ENCODE measurements at places on chromosomes 6 and 20. TPM values are rescaled to one million over a fixed set of nuclear protein-coding genes. Genes with fewer than 3 reads are reported as not detected.

DNA sequence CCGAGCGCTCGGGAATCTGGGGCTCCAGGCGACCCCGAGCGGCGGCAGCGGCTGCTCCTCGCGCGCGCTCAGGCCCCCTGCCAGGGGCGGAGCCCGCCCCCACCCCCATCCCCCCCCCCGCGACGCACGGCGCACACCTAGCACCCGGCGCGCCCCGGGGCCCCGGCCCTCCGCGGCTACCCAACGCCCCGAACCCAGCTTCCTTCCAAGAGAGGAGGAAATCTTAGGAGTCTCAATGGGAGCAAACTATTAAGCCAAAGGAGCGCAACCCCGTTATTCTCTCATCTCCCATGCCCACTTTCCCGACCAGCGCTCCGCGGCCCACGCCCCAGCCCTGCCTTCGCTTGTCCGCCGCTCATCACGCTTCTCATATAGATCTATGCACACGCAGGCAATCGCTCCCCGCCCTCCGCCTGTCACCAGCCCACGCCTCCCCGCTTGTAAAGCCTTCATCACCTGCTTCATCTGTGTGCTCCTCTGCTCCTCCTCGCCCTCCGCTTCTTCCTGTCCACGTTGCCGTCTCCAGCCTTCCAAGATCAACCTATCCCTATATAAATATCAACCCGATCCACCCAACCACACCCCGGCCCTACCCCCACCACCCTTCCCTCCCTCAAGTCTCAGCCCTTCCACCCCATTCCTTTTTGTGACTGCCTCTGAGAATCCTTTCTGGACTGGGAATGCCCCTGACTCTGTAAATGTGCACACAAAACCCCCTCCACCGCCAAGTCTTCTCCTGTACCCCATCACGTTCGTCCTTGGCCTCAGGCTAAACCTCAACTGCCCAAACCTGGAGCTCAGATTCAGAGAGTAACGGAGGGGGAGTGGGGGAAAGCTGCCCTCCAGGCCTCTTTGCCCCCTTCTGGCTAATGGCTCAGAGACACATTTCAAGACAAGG lies at the start of gene DLK2:
Gene DLK2, minus strand, starts transcription at position 18 of the 898 bp plus-strand sequence. CDS start 723 bp downstream, outside the sequence.
- H3K27ac ChIP-seq: peak within 1 kb of the TSS; percentile 45
- H3K27me3 ChIP-seq: no peaks in the 10 kb centered on the region
- H3K36me3 ChIP-seq: peaks cover 8% of the 10 kb centered on the region
- peak within 1 kb of the TSS; percentile 37 for H3K4me3 ChIP-seq
- peak; percentile 40 for DNase-seq

- DNase-seq: peak; percentile 15
- peaks cover 79% of the 10 kb centered on the region for H3K4me1 ChIP-seq
- peak overlapping the region; percentile 43 for H3K27ac ChIP-seq
- H3K36me3 ChIP-seq: no peaks in the 10 kb centered on the region
Observed at GRCh38 chr6:110878751-110879522, 4.4 kb downstream of the AMD1 start.

DNA sequence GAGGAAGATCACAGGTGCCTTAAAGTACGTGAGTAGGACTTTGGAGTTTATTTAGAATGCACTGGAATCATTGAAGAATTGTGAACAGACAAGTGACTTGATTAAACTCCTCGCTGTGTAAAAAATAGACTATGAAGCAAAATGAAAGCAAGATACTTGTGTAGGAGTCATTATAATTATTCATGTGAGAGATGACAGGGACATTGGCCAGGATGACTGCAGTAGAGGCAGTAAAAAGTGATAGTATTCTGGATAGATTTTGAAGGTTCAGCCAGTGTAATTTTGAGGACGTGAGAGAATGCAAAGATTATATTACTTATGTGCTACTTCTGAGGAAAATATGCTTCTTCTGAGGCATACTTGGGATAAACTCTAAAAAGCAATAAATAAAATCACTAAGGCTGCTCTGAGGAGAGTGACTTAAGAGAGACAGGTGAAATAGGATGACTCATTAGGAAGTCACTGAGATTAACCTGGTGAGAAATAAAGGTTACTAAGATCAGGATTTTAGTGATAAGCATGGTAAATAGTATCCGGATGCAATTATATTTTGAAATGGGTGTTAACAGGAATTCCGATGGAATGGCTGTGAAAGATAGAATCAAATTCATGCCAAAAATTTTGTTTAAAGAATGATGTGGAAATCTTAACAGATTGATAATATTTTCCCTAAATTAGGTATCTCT lies 202.0 kb downstream of the CENPW start:
- no peak for DNase-seq
- H3K27me3 ChIP-seq: no peaks in the 10 kb centered on the region
- no peaks in the 10 kb centered on the region for H3K36me3 ChIP-seq
- no peak overlapping the region for H3K27ac ChIP-seq
- no peak overlapping the region for H3K4me3 ChIP-seq

DNA sequence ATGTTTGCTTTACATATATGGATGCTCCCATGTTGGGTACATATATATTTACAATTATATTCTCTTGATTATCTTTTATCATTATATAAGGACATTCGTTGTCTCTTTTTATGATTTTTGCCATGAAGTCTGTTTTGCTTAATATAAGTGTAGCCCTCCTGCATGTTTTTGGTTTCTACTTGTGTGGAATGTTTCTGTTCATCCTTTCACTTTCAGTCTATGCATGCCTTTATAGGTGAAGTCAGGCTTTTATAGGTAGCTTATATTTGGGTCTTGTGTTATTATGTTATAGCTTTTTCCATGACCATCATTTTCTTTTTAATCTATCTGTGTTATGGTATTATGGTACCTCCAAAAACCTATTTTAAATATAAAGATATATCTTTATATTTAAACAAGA lies 612.5 kb upstream of the HS3ST5 start:
- H3K36me3 ChIP-seq: no peaks in the 10 kb centered on the region
- no peak overlapping the region for H3K4me3 ChIP-seq
- H3K27me3 ChIP-seq: no peaks in the 10 kb centered on the region
- no peak overlapping the region for H3K27ac ChIP-seq
- DNase-seq: no peak
- H3K4me1 ChIP-seq: no peaks in the 10 kb centered on the region

DNA sequence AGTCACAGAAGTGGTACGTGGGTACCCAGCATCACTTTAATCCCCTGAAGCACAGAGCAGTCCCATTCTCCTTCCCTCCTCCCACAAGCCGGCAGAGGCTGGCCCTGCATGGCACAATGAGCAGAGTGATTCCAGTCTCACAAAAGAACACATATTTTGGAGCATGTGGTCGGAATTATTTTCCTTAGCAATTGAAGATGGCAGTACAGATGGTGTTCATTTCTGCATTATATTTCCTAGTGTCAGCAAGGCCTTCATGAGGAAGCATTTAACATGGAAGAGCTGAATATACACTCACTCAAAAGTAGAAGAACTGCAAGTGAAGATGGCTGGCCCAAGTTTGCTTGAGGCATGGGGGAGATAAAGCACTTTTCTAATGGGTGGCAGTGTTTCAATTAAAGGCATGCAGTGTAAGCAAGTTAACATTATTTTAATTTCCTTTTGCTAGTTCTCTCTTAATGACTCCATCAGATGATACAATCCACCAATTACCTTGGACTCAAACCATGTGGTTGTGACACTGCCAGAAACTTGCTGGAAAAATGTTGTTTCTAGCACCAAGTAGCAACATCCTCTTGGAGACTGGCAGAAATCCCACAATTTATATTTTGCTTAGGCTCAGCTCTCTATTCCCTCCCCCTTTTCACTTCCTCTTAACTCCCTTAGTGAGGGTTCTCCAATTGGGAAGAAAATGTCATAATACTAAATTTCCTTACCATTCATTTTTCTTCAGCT lies 74.4 kb downstream of the ARHGAP18 start:
- no peaks in the 10 kb centered on the region for H3K27me3 ChIP-seq
- no peaks in the 10 kb centered on the region for H3K4me1 ChIP-seq
- no peak for DNase-seq
- H3K4me3 ChIP-seq: no peak overlapping the region

- H3K4me1 ChIP-seq: no peaks in the 10 kb centered on the region
- H3K36me3 ChIP-seq: no peaks in the 10 kb centered on the region
- no peak overlapping the region for H3K27ac ChIP-seq
- no peak for DNase-seq
- no peaks in the 10 kb centered on the region for H3K27me3 ChIP-seq
- H3K4me3 ChIP-seq: no peak overlapping the region
Observed at GRCh38 chr6:91654357-91654756, 1067.5 kb upstream of the MAP3K7 start.

- DNase-seq: no peak
- H3K27me3 ChIP-seq: no peaks in the 10 kb centered on the region
- no peaks in the 10 kb centered on the region for H3K4me1 ChIP-seq
- H3K36me3 ChIP-seq: no peaks in the 10 kb centered on the region
- no peak overlapping the region for H3K4me3 ChIP-seq
Observed at GRCh38 chr6:164266851-164267250, 852.3 kb downstream of the QKI start.

Gene MCHR2
- not detected for total RNA-seq

Gene C20orf202
- 0.39 TPM for total RNA-seq

Gene FNDC11
- 1.5 TPM for total RNA-seq

Gene IL17A
- not detected for total RNA-seq
